ENCODE measurements at places on chromosomes 16 and 17. TPM values are rescaled to one million over a fixed set of nuclear protein-coding genes. Genes with fewer than 3 reads are reported as not detected.

VMO1 gene
- 0.74 TPM for polyA plus RNA-seq

NSMCE1 gene
- polyA plus RNA-seq, result 75.7 TPM

DNA sequence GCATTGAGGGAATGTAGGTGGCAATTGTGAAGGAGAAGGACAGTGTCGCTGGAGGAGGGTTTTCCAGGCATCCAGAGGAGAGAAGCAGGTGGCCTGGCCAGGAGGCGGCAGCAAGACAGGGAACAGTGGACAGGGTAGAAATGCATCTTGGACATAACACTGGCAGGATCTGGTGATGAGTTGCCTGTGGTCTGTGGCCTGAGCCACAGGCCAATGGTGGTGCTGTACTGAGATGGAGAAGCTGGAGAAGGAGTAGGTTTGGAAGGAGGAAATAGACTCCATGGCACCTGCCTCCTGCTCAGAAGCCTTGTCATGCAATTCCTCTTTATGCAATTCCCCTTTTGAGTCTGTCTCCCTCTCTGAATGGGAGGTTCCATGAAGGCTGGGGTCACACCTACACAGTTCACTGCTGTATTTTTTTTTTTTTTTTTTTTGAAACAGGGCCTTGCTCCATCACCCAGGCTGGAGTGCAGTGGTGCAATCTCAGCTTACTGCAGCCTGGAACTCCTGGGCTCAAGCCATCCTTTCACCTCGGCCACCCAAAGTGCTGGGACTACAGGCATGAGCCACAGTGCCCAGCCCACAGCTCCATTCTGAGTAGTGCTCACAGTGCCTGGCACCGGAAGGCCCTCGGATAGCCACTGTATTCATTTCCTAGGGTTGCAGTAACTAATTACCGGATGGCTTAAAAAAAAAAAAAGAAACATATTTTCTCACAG, 13.5 kb upstream of the CACNG4 start:
- no peak for DNase-seq

DNA sequence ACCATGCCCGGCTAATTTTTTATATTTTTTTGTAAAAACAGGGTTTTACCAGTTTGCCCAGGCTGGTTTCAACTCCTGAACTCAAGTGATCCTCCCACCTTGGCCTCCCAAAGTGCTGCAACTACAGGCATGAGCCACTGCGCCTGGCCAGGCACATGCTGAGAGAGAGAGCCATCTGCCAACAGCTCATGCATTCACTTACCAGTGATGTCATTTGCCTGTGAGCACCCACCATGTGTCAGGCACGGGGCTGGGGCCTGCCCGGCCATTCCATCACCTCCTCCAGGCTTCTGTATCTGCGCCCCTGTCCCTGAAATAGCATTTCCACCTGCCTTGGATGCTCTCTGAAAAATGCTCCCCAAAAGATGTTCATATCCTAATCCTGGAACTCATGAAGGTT, 43.6 kb upstream of the PEMT start:
- DNase-seq, result no peak
